Vagina (tissue), 2 donors: ENCODE measurements at places on chromosomes 16 and 17.

- no peak for DNase-seq
These were observed 2.4 kb downstream of the SPATA20 start for GRCh38 chr17:50549256-50549941.

DNA sequence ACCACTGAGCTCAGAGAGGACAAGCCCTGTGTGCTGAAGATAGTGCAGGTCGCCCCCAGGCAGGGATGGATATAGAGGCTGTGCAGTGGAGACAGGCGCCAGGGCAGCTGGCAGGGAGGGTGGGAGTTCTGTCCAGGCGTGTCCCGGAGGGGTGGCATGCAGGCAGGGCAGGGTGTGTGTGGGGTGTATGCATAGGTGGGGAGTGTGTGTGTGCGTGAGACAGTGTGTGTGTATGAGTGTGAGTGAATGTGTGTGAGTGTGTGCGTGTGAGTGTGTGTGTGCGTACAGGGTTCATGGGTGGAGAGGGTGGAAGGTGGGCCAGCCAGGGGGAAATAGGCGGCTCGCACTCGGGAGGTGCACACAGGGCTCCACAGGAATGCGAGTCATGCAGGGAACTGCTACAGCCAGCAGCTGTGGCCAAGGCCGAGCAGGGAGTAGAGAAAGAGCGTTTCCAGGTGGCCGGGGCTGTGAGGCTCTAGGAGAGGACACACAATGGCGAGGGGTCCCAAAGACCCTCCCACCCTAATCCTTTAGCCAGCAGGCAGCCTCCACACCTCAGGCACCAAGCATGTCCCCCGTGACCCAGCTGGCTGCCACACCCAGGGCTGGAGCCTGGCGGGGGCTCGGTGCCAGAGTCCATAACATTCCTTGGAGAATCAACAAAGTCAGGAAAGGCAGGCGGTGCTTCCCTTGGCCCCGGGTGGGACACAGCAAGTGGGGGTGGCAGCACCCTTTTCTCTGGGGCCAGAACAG, 4.6 kb downstream of the PLCD3 start:
- DNase-seq, result no peak

- no peak for DNase-seq
These were observed 122.5 kb downstream of the ZNF423 start for GRCh38 chr16:49733313-49734009.

DNA sequence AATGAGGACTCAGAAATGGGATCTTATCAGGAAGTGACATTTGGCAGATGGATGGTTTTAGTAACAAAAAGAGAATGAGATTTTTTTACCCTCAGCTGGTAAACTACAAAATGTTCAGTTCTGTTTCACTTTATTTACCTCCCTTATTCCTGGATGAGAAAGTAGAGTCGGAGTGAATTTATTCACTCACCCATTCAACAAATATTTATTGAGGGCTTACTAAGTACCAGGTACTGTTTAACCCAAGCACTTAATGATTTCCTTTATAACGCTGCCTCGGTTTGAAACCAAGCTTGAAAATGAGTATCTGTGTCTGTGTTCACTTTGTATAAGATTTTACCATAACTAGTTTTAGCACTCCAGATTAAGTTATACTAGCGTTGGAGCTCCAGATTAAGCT, 38.1 kb downstream of the CDRT15 start:
- DNase-seq, result no peak

DNA sequence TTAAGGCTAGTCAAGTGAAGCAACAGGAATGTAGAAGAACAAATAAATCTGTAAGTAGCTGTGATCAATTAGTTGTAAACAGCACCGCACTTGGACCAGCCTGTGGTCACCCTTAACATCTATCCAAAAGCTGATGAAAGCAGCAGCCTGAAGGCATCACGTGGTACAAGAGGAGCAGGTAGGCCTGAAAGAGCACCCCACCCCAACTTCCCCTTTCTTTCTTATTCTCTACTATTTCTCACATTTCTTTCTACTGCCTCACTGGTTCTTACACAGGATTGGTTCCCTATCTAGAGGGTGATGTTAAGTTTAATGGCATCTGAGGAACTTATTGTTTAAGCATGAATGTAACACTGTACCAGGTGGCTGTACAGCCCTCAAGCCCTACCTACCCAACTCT, 42.6 kb upstream of the CLEC18B start:
- DNase-seq, result no peak

- no peak for DNase-seq
These were observed 183.1 kb upstream of the PSMD7 start for GRCh38 chr16:74113545-74113944.
